ENCODE measurements at places on chromosomes 5 and 9.

GRCh38 chr9:128397831-128398230 lies 22.8 kb upstream of the CERCAM start:
- DNase-seq, result no peak

DNA sequence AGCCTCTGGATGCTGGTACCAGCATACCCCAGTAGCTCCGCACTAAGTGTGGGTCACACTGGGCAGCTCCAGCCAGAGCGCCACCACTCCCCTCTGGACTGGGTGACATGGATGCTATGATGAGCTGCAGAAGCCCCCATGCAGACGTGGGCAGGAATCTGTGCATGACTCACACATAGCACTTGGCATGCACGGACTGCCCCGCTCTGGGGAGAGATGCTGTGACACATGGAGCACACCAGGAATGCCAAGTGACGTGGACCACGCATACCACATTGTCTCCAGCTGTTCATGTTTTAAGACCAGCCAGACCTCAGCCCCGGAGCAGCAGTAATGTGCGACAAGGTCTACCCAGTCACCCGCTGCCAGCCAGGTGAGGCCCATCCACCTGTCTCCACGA lies 64.1 kb downstream of the SEMA4D start:
- no peak for DNase-seq

- DNase-seq, result no peak
Measured at GRCh38 chr5:76787237-76787636, 31.6 kb upstream of the F2RL1 start.

GRCh38 chr5:175691761-175692160 lies 33.9 kb downstream of the HRH2 start:
- DNase-seq, result no peak

DNA sequence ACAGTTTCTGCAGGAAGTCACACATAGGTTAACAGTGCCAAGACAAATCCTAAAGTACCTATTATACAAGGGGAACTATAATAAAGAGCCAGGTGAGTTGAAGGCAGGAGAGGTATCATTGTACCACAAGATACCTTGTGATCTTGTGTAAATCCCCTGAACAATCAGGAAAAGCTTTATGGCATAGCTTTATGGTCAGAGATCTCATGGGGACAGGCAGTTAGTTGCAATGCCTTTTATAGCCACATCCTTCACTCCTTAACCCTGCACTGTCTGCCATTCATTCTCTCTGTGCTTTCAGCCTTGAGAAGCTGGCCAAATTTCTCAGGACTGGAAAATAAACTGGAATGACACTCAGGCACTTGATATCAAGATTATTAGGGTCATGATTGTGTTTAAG lies 97.0 kb downstream of the GHR start:
- no peak for DNase-seq
